LHCN-M2 (cell line): ENCODE measurements at places on chromosomes 7 and 10.
A peak's percentile ranks its signal among the peaks of the same experiment; 100 is the strongest.

- peak; percentile 7 for DNase-seq
Observed at GRCh38 chr7:68176974-68177373, 1180.3 kb downstream of the TYW1 start.

GRCh38 chr7:36949711-36950600 is 225.7 kb upstream of the AOAH start:
- DNase-seq, result no peak

DNA sequence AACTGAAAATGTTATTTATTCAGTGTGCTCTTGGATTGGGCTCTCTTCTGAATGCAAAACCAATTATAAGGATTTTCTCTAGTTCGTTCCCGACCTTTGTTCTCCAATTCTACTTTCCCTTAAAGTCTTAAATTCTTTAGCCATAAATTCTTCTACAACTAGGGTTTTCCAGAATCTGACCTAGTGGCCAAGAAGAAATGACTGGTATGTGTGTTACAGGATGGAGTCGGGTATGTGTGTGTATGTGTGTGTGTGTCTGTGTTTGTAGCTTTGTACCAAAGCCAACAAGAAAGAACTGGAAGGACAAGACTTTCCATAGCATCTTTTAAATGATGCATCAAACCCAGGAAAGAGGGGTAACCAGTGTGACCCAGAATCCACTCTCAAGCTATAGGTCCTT is 25.8 kb upstream of the LEP start:
- peak; percentile 72 for DNase-seq

- no peak for DNase-seq
Observed at GRCh38 chr7:142793156-142793555, 22.4 kb downstream of the PRSS2 start.

- DNase-seq, result no peak
Observed at GRCh38 chr7:35379481-35379880, 125.6 kb upstream of the TBX20 start.

GRCh38 chr10:25071227-25071626 is 54.8 kb downstream of the THNSL1 start:
- DNase-seq, result no peak

- no peak for DNase-seq
Observed at GRCh38 chr7:50185208-50185607, 92.2 kb upstream of the ZPBP start.

GRCh38 chr10:56449770-56450169 is 88.7 kb upstream of the ZWINT start:
- no peak for DNase-seq

GRCh38 chr10:45420453-45421192 is 46.6 kb downstream of the ALOX5 start:
- peak; percentile 58 for DNase-seq

DNA sequence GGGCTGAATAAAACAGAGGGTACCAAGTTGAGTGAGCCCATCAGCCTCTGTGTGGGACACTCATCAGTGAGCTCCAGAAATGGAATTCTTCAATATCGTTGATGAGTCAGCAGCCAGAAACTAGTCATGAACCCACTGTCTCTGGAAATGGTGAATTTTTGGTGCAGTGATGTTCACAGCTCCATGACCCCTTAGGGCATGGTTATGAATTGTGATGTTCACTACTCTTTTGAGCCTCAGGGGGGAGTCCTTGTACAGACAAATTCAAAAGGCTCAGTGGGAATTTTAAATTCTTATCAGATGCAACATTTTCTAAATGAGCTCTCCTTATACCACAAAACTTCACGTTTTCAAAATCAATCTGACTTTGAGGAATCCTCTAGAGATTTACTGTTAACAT is 335.7 kb downstream of the PHTF2 start:
- DNase-seq, result peak; percentile 91
